Right renal cortex interstitium (tissue), 3 donors: ENCODE measurements at places on chromosomes 3 and 15. TPM values are rescaled to one million over a fixed set of nuclear protein-coding genes. Genes with fewer than 3 reads are reported as not detected.

DNA sequence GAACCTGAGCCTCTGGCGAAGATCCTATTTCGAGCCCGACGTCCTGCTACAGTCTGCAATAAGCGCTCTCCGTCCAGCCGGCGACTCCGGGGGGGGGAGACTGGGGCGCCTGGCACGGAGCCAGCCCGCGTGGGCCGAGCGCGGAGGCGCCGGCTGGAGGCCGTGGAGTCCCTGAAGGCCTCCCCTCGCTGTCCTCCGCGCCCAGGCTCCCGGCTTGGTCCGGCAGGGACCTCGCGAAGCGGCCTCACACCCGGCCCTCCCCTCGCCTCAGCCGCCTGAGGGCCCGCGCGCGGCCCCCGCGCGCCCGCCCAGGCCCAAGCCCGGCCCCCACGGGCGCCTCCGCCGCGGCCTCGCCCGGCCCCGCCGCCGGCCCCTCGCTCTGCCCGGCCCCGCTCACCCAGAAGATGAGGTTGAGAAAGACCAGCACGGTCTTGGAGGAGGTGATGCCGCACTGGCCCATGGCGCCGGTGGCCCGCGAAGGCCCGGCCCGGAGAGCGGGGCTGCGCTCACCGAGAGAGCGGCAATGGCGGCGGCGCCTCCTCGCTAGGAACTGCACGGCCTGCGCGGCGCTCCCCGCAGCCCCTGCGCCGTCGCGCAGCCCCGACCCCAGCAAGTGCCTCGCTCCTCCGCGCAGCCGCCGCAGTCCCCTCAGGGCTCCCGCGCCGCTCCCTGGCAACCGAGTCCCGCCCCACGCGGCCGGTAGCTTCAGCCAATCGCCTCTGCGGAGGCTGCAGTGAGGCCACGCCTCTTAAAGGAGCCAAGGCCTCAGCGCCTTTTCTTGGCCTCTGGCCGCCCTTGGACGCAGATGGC lies at the start of gene TSPAN3:
TSS of gene TSPAN3 (minus strand) at position 615 of the 810 bp plus-strand sequence. CDS start at position 460, 155 bp downstream.
- peak; percentile 88 for DNase-seq

DNA sequence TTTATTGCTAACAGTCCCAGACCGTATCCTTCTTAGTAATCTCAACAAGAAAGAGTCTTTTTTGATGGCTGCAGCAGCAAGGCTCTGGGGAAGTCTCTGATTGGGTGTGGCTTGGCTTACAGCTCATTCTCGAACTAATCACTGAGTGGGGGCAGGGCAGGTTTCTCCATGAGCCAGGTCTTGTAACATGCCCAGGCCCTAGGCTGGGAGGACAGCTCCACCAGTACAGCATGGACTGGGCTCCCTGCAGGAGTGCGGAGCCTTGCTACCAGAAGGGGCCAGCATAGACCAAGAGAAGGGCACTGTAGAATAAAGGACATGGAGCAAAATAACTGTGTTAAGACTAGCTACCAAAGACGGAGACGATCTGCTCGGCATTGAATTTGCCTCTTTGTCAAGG lies 7.2 kb downstream of the CD276 start:
- no peak for DNase-seq

DNA sequence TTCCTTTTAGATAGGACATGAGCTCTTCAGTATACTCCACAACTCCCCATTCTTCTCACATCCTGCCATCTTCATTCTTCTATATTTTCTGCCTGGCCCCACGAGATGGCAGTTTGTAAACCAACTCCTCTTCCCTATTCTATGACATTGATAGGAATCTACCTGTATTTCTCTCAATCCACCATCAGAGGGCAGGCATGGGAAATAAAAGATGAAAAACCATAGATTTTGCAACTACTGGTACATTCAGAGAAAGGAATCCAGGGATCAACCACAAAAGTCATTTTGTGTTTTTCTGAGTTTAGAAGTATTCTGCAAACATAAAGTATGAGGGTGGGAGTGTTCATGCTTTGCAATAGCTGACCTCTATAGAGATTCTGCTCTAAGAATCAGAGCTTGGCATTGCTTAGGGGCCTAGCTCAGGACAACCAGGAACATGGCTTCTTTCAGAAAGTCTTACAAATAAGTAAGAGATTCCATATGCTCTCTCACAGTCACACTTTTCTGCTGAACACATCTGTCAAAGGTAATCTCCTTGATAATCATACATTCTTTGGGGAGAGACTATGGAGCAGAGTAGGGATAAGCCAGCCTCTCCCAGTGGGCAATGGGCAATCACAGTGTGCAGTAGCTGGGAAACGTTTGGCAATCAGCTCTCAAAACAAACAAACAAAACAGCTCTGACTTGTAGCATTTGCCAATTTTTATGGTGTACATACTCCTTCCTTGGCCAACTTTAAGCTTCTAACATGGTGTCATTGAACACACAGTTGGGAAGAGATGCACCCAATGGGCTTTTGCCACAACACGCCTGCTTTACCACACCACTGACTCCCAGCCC lies 43.1 kb upstream of the SLC25A36 start:
- DNase-seq, result peak; percentile 52

DNA sequence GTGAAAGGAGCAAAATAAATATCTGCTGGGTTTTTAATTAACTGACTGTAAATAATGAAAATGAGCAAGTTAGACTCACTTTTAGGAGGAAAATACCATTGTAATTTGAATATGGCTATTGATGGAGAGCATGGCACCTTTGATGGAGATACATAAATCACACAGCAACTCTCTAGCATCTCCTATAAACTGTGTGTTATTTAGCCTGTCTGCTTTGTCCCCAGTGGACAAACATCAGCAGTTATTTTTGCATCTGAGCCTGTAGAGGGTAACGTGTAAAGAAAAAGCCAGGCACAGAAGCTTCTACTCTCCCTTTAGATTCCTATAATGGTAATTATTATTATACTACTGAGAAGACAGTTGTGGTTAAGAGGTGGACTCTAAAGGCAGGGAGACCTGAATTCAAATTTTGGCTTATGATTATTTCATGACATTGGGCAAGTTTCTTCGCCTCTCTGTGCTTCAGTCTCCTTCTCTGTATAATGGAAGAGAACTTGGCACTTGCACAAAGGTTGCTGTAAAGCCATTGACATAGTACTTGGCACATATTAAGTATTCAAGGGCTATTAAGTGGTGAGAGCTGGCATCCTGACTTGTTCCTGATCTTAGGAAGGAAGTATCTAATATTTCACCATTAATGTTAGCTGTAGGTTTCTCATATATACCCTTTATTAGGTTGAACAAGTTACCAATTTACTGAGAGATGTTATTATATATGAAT lies 289.5 kb upstream of the TRIM42 start:
- no peak for DNase-seq

GRCh38 chr3:189586941-189587663 lies 44.1 kb upstream of the TP63 start:
- DNase-seq, result no peak

DNA sequence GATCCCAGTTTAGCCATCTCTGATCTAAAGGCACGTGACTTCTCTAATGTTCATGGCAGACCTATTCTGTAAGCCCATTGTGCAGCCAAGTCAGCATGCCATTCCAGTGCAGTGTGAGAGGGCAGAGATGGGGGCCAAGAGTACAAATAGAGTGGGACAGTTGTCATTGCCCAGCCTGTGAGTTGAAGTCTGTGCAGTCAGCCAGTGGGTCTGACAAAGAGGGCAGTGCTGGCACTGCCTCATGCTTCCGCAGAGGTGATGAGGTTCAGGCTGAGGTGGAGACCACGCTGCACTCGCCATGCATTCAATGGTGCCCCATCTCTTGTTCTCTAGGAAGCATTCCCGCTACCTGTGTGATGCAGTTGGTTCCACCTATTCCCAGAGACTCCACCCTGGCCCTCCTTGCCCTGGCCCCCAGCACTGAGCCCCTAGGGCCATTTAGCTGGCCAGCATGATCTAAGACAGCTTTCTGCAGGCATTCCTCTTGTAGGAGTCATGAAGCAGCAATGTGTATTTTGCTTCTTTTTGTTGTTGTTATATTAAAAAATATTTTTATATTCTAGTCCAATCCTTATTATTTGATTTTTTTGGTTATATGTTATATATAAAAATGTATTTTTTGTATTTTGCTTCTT lies 3.7 kb downstream of the MRAS start:
- no peak for DNase-seq

DNA sequence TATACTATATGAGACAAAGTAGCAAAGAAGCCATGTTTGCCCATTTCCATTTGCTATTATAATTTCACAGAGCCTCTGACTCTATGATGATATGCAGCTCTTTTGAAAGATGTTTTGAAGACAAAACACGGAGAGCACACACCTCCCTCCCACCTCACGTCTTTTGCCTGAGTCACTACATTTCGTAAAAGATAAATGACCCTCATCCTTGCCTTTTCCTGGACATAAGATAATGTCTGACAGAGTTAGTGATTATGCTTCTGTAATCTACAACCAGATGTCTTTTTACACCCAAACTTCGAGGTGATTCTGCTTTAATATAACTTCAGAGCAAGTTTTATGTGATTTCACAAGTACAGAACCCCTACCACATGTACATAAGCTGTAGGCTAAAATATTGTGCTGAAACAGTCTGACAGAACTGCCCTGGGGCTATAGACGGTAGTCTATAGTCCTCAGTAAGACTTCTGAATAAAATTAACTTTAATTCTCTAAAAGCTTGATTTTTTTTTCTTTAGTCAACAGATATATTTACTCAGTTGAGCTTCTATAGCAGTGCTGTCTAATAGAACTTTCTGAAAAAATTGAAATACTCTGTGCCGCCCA lies 99.9 kb downstream of the CD200R1L start:
- DNase-seq, result no peak

DNA sequence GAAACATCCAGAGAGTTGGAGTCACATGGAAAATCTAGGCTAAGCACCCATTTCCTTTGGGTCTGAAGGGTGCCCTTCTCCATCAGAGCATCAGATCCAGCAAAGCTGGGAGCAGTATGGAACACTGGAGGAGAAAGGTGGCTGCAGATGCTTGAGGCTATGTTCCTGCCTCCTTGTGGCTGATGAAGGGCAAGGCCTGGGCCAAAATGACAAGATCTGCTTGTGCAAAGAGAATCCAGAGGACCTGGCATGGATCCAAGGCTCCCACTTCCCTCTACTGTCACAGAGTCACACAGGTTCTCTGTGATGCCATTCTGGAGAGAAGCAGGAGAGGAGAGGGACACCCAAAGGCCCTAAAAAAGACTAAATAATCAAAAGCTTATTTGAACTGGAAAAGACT lies 9.2 kb upstream of the ATP8B4 start:
- DNase-seq, result no peak

DNA sequence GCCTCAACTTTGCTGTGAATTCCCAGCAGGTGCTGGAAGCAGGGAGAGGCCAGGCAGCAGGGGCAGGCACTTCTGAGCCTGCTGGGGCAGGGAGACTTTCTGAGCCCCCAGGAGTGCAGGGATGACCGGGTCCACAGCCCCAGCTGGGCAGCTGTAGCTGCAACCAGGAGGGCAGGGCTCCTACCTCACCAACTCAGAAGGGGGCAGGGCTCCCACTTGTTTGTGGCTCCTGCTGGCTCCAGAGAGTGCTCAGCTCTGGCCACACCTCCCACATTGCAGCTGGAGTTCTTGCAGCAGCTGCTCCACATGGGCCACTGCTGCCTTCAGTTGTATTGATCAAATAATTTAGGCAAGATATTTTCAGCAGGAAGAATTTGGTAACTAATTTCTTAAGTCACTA lies 812.3 kb downstream of the NSUN3 start:
- no peak for DNase-seq

- DNase-seq, result no peak
Observed at GRCh38 chr3:37092484-37092883, 81.9 kb downstream of the LRRFIP2 start.

DNA sequence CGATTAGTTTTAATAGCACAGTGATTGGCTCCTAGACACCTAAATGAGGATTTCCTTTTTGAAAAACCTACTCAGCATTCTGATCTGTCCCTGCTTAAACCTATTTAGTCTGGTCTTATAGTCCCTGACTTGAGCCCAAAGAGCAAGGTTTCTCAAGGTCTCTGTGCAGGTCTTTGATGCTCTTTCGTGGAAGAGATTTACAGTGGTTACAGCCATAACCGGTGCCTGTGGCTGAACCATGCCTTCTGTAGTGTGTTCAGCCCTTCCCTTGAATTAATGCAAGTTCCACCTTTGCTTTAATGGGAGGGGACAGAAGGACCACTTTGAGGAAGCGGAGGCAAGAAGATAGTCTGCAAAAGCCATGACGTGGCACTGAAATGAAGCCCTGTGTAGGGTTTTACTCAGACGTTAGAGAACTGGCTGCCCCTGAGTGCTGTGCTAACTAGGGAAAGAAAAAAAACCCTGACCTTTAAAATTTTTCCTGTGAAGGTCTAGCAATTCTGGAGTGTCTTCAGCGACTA lies 43.0 kb downstream of the ZBTB38 start:
- no peak for DNase-seq

GRCh38 chr3:4756855-4757574 lies 222.2 kb upstream of the BHLHE40 start:
- DNase-seq, result no peak

DNA sequence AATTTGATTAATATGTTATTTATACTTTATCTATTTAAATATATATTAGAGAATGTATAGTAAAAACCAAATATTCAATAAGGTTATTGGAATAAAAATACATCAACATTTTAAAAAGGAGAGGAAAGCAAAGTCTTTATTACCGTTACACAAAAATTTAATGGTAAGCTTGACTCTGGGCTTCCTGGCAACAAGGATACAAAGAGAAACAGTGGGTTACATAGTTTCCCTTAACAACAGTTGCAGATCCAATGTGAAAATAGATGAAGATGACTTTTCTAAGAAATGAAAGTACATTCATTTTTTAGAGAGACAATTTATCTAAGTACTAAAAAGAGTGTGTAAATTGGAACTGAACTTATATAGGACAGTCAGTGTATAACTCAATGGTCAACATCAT lies 6.0 kb upstream of the PHLDB2 start:
- DNase-seq, result no peak

GRCh38 chr3:179046497-179047353 lies 24.9 kb downstream of the ZMAT3 start:
- DNase-seq, result no peak

GRCh38 chr15:31353931-31354330 lies 27.3 kb downstream of the KLF13 start:
- DNase-seq, result no peak

- DNase-seq, result no peak
Observed at GRCh38 chr3:153180860-153181372, 18.9 kb downstream of the RAP2B start.

DNA sequence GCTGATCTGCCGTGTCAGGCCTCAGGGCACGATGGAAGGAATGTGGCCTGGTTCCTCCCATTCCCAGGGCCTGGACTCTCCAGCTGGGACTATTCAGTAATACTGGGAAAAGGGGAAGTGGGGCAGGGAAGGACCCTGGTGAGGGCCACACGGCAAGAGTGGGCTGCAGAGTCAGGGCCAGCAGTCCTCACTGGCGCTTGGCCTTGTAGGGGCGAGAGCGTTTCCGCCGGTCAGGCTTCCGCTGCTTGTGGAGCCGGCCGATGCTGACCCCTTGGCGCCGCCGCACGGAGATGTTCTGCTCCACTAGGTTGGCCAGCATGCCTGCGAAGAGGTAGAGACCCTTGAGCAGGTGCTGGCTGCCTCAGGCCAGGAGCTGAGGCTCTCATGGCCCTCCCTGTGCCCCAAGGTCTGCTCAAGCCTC lies 42.8 kb downstream of the SEMA3G start:
- DNase-seq, result no peak

SUCLG2 gene
- 101 TPM for polyA plus RNA-seq

OSBPL10 gene
- polyA plus RNA-seq, result 20.3 TPM

SH2D7 gene
- 0.55 TPM for polyA plus RNA-seq

UBE2E2 gene
- polyA plus RNA-seq, result 71.0 TPM

RGMA gene
- 8.1 TPM for polyA plus RNA-seq

MYRIP gene
- 2.5 TPM for polyA plus RNA-seq

CCDC39 gene
- 5.2 TPM for polyA plus RNA-seq

TRPM1 gene
- polyA plus RNA-seq, result 0.54 TPM

ABI3BP gene
- polyA plus RNA-seq, result 24.1 TPM

XIRP1 gene
- 0.12 TPM for polyA plus RNA-seq

SLC22A13 gene
- 3.4 TPM for polyA plus RNA-seq

MUC4 gene
- 0.83 TPM for polyA plus RNA-seq

PHLDB2 gene
- 86.4 TPM for polyA plus RNA-seq

PPP1R14D gene
- polyA plus RNA-seq, result 0.22 TPM
